IPS DF 19.7 (cell line): ENCODE measurements at places on chromosomes 12 and 14.

- DNase-seq, result no peak
These were observed 44.8 kb upstream of the NR2C1 start for GRCh38 chr12:95118138-95118787.

DNA sequence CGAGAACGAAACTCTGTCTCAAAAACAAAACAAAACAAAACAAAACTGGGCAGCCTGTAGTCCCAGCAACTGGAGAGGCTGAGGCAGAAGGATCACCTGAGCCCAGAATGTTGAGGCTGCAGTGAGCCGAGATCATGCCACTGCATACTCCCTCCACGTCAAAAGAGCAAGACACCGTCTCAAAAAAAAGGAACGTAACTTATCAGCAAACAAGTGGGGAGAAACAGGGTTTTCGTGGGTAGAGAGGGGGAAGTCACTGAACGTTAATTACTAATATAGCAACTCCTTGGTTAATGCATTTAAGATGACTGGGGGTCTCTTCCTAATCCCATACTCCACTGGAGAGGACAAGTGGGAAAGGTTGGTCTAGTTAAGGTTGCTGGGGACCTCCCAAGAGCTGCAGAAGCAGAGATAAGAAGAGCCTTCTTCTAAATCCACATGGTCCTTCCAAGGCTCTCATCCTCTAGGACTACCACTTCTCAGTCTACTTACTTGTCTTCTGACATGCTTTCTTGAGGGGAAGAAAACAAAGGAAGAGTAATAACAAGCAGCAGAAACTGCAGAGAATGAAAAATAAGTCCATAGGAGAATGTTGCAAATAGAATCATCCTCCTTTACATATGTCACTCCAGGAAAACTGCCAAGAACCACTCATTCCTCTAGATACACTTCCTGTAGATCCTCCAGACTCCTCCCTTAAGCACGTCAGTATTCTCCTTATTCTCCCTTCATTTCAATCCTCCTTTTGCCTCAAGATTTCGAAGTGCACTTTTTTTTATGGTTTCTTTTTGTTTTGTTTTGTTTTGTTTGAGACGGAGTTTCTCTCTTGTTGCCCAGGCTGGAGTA, 5.8 kb downstream of the NUMB start:
- no peak for DNase-seq

DNA sequence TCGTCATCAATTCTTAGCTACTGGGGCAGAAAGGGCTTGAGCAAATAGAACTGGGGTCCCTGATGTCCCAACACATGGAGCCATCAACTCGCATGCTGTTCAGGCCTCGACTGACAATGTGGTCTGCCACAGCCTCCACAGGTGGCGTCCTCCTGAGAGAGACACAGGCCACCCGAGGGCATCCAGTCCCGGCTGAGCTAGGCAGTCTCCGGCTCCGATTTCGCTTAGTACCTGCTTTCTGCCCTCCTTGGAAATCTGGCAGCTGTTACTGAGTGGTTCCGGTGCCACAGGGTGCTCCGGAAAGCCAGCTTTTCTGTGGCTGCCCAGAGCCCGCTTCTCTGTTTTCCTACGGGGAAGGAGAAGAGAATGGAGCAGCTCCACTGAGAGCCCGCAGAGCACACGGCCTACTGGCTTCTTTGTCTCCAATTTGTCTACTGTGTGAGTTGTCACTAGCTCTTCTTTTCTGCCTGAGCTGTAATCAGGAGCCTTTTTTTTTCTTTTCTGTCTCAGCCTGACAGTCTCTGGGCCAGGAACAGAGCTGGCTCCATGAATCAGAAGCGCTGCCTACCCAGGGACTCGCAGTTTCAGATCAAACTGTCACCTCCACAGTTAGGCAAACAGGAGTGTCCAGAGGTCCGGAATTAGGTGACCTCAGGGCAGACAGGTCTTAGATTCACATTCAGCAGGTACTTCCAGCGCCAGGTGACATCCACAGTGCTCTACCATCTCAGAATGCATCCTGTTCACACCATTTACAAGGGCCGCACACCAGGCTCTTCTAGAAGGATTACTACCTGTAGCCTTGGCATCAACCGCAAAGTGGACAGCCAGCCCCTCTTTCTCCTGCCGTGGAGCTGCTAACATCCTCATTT, 73.3 kb downstream of the MOK start:
- DNase-seq, result no peak

GRCh38 chr14:105187935-105188524, 6.9 kb upstream of the NUDT14 start:
- no peak for DNase-seq

DNA sequence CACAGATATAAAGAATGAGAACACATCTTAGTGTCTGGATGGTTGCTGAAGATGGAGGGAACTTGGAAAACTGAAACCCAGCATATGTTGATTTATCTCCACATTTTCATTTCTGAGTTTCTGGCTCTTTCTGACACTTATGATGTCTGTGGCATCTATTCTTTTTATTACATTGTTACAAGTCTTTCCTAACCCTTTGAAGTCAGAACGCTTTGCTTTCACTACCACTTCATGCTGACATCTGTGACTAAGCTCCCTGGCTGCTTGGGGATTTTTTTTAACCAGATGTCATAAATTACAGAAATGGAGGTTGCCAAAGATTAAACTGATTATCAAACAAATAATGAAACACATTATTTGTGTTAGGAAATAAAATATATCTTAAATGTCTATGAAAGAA, 188.7 kb downstream of the KITLG start:
- no peak for DNase-seq

- DNase-seq, result no peak
These were observed 7.3 kb downstream of the STAC3 start for GRCh38 chr12:57243521-57244311.

DNA sequence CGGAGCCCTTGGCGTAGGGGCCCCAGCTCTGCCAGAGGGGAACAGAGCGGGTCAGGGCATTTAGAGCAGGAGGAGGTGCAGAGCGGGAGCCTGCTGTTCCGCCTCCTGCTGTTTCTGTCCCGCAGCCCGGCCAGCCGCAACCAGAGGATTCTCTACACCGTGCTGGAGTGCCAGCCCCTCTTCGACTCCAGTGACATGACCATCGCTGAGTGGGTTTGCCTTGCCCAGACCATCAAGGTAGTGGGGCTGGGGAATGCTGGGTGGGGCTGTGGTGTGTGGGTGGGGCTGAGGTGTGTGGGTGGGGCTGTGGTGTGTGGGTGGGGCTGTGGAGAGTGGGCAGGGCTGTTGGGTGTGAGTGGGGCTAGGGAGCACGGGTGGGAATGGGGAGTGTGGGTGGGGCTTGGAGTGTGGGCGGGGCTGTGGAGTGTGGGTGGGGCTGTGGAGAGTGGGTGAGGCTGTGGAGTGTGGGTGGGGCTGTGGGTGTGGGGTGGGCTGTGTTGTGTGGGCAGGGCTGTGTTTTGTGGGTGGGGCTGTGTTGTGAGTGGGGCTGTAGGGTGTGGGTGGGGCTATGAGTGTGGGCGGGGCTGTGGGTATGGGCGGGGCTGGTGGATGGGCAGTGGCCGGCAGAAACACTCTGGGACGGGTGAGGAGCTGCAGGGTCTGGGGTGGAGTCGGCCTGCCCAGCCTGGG, 8.0 kb downstream of the ASPG start:
- DNase-seq, result no peak

DNA sequence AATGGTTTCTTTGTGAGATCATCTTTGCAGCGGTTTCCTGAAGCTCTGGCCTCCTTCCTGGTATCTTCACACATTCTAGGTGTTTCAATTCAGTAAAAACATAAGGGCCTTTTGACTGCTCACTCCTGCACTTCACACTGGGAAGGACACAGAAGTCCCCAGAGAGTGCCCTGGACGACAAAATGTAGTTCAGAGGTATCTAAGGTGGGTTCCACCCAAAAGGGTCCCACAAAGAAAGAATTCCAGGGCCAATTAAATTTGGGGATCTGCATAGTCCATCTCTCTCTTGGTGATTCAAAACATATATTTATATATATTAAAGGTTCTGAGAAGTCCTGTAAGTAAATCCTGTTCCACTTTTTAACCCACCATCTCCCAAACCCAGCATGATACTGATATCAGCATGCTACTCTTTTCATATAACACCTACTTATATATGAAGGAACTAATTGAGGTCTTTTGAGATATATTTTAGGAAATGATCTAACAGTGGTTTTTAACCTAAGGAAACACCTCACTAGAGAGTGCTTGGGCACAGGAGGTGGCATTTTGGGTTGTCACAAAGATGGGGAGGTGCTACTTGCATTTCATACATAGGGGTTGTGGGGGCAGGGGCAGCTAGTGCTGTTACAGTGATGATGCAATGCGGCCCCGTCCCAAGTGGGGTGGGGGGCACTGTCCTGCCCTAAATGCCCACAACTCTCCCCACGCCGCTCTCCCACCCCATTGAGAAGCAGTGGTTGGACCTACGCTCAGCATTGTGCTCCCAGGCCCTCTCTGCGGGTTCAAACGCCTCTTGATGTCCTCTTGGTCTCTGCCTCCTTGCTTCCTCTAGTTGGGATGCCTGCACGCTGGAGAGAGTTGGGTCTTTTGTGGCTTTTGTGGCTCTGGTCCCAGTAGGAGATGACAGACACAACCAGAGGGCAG, 109.4 kb downstream of the ARF6 start:
- DNase-seq, result no peak

GRCh38 chr14:83260751-83261150, 1727.1 kb upstream of the SEL1L start:
- DNase-seq, result no peak

DNA sequence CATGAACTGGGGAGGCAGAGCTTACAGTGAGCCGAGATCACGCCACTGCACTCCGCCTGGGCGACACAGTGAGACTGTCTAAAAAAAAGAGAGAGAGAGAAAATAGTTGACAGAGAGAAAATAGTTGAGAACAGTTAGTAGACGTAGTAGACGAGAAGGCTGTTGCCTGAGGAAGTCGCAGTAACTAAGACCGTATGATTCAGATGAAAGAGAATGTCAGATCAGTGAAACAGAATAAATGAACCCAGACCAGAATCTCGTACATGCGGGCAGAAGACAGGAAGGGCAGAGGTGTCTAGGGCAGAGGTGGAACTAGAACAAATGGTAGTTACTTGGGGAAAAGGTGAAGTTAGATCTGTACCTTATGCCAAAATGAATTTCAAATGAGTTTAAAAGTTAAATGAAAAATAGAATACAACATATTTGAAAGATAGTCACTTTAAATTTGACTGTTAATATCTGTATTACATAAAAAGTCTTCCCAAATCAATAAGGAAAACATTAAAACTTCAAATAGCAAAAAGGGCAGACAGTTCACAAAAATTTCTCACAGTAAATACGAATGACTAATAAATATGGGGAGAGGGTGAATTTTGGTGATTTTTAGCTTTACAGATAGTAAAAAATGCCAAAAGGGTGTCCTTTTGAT, 17.7 kb downstream of the MDM2 start:
- DNase-seq, result no peak

GRCh38 chr12:82705774-82706173, 19.1 kb downstream of the TMTC2 start:
- DNase-seq, result no peak

DNA sequence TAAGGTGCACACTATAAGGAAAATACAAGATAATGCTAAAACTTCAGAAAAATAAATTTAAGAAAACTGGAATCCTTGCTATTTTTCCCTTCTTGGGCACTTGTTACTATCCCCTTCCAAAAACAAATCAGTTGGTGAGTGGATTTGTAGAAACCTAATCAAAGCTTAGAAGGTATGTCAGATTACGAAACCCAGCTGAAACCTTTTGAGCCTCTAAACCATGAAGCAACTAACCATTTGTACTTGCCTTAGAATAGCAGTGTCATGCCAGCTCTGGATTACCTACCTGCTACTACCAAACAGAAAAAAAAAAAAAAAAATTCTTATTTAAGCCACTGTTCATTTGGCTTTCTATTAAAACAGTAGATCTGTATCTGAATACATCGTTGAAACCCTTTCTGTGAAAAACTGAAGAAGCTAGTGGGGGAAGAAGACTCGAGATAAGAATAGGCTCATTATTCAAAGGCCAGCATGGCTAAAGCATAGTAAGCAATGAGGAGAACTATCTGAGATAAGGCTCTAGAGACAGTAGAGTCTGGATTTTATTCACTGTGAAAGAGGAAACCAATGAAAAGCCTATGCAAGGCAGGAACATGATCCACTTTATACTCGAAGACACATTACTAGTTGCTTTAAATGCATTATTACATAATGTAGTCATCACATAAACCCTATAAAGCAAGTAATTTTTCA, 30.2 kb downstream of the OSBPL8 start:
- no peak for DNase-seq

- no peak for DNase-seq
These were observed 436.3 kb downstream of the TMTC2 start for GRCh38 chr12:83123039-83123438.

GRCh38 chr14:78847801-78848200, 677.6 kb downstream of the NRXN3 start:
- no peak for DNase-seq

DNA sequence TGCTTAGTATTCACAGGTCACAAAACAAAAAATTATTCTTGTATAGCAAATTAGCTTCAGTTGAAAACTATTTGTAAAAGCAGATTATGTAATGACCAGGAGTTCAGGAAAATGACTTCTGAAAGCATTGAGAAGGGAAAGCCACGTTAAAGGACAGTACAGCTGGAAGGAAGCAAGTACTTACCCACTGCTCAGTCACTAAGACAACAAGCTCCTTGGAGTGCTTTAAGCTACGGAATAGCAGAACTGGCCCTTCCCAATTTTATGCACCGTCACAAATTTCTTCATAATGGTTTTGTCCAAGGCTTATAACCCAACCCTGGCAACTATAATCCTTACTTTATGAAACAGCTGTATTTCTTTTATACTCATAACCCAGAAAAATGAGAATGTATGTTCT, 13.0 kb upstream of the SNAPC1 start:
- no peak for DNase-seq

DNA sequence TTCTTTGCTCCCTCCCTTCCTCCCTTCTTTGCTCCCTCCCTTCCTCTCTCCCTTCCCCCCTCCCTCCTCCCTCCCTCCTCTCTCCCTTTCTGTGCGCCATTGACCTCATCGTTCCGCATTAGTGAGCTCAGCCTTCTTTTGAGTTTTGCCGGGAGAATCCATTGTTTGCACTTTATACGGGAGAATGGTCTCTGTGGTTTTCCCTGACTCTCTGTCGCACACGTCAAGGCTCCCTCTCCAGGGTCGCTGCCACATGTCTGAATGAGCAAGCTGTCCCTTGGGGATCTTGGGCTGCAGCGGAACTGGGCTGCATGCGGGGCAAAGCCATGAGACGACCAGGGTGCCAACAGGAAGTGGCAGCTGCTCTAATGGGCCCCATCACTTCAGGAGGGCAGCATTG, 118.5 kb downstream of the GLT1D1 start:
- DNase-seq, result no peak

GRCh38 chr12:110134691-110135411, 10.7 kb downstream of the IFT81 start:
- DNase-seq, result no peak

DNA sequence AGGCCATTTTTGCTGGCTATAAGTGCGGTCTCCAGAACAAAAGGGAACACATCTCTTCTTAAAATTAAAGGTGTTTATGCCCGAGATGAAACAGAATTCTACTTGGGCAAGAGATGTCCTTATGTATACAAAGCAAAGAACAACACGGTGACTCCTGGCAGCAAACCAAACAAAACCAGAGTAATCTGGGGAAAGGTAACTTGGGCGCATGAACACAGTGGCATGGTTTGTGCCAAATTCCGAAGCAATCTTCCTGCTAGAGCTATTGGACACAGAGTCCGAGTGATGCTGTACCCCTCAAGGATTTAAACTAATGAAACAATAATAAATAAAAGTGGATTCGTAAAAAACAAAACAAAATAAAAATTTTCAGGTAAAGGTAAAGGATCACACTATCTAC, 33.4 kb downstream of the PKP2 start:
- DNase-seq, result no peak
